ENCODE measurements at places on chromosomes 4 and X. TPM values are rescaled to one million over a fixed set of nuclear protein-coding genes. Genes with fewer than 3 reads are reported as not detected.

DNA sequence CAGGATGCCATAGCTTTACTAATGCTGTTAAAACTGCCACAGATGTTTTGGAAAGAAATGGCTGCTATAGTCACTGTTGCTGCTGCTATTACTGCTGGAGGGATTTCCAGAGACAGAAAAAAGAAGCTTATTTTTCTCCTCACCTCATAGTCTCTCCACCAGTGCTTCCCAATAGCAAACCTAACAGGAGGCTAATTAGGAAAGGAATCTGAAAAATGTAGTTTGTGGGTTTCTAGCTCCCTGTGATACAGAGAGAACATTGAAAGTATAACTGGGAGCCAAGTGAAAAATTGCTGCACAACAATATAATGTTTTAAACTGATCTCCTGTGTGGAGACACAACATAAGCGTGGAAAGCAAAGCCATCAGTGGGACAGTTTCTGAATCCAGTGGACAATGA, 8.6 kb upstream of the TSPAN7 start:
- no peak for DNase-seq
- H3K27me3 ChIP-seq, result no peaks in the 10 kb centered on the region
- H3K4me1 ChIP-seq, result no peaks in the 10 kb centered on the region
- no peak overlapping the region for H3K27ac ChIP-seq

GRCh38 chr4:11489453-11490083, 60.9 kb upstream of the HS3ST1 start:
- no peak overlapping the region for H3K4me3 ChIP-seq
- no peaks in the 10 kb centered on the region for H3K36me3 ChIP-seq
- no peaks in the 10 kb centered on the region for H3K27me3 ChIP-seq

GRCh38 chr4:36243355-36244256, 708 bp downstream of the ARAP2 start:
- H3K4me1 ChIP-seq, result no peaks in the 10 kb centered on the region
- H3K27ac ChIP-seq, result no peak overlapping the region
- H3K36me3 ChIP-seq, result no peaks in the 10 kb centered on the region
- H3K4me3 ChIP-seq, result no peak overlapping the region
- H3K27me3 ChIP-seq, result no peaks in the 10 kb centered on the region
- DNase-seq, result no peak

GRCh38 chr4:6802626-6803025, 20.1 kb downstream of the KIAA0232 start:
- H3K4me3 ChIP-seq, result no peak overlapping the region
- H3K27me3 ChIP-seq, result no peaks in the 10 kb centered on the region
- no peak overlapping the region for H3K27ac ChIP-seq
- no peak for DNase-seq

DNA sequence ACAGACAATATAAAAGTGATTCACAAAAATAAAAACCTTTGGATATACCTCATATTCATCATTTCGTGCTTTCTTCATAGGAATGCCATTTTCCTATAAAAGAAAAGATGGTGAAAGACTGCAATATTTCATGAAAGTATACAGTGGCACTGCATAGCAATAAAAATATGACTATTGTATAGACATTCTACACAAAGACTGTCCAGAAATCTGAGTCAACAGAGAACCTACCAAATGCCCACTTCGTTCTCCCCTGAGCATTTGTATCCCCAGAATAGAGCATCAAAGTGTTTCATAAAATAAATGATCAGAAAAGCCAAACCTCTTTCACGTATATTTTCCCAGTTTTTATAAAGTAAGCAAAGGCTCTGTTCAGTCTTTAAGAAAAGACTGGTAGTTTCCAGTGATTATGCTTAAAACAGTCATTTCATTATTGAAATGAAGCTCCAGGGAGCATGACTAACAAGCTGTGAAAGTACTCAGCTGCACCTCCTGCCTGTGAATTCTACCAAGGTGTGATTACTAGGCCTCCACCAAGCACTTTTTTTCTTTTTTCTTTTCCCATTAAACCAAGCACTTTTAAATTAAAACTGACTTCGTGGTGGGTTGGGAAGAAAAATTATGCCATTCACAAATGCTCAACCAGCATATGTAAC, 20.2 kb downstream of the PPA2 start:
- no peaks in the 10 kb centered on the region for H3K27me3 ChIP-seq
- no peak overlapping the region for H3K27ac ChIP-seq
- no peak for DNase-seq
- peaks cover 13% of the 10 kb centered on the region for H3K36me3 ChIP-seq
- no peaks in the 10 kb centered on the region for H3K4me1 ChIP-seq

DNA sequence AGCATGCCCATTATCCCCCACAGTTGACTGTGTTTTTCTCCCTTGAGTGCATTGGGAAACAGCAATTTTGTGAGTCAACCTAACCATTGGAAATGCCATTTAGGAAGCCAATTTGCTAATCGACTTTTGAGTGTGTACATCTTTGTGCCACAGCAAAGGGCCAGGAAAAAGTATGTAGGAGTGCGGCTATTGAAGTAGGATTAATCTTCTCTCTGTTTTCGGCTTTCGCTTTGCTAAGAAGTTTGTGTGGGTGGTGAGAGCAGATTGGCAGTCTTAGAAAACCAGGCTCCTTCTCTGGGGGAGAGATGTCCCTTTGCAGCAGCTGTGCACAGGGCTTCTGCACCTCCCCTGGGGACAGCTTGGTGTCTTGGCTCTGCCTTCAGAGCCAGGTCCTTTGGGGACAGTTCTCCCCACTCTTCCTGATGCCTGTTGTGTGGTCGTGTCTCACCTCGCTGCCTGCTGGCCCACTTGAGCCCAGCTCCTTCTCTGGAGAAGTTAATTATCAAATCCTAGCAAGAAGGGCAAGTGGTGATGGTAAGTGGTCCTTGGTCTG, 74.5 kb downstream of the GEMIN8 start:
- no peaks in the 10 kb centered on the region for H3K36me3 ChIP-seq
- no peak overlapping the region for H3K4me3 ChIP-seq
- no peaks in the 10 kb centered on the region for H3K4me1 ChIP-seq
- no peak for DNase-seq
- no peaks in the 10 kb centered on the region for H3K27me3 ChIP-seq
- no peak overlapping the region for H3K27ac ChIP-seq

- no peak overlapping the region for H3K27ac ChIP-seq
- no peaks in the 10 kb centered on the region for H3K36me3 ChIP-seq
- no peaks in the 10 kb centered on the region for H3K27me3 ChIP-seq
- no peak overlapping the region for H3K4me3 ChIP-seq
- no peak for DNase-seq
Measured at GRCh38 chrX:110678591-110678990, 117.0 kb downstream of the CHRDL1 start.

The ADGRG2 gene
- total RNA-seq, result 0.11 TPM

- DNase-seq, result no peak
- no peak overlapping the region for H3K27ac ChIP-seq
- no peaks in the 10 kb centered on the region for H3K36me3 ChIP-seq
- H3K4me3 ChIP-seq, result no peak overlapping the region
Measured at GRCh38 chrX:153706799-153707198, 17.4 kb downstream of the BCAP31 start.

The USP17L24 gene
- not detected for total RNA-seq

The GSPT2 gene
- 4.8 TPM for total RNA-seq

The ZNF185 gene
- 9.8 TPM for total RNA-seq
